ENCODE measurements at places on chromosomes 6 and 20. TPM values are rescaled to one million over a fixed set of nuclear protein-coding genes. Genes with fewer than 3 reads are reported as not detected.

DNA sequence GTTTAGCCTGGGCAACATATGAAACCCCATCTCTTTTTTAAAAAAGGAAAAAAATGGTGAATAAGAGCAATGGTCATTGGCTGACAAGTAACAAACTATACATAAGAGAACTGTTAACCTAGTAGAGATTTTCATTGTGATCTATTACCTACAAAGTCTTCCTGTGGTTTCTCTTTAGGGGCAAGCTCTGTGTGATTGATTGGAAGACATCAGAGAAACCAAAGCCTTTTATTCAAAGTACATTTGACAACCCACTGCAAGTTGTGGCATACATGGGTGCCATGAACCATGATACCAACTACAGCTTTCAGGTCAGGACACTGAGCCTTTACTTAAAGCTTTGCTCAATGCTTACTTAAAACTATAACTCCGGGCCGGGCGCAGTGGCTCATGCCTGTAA lies 19.2 kb downstream of the MGME1 start:
- DNase-seq: no peak

DNA sequence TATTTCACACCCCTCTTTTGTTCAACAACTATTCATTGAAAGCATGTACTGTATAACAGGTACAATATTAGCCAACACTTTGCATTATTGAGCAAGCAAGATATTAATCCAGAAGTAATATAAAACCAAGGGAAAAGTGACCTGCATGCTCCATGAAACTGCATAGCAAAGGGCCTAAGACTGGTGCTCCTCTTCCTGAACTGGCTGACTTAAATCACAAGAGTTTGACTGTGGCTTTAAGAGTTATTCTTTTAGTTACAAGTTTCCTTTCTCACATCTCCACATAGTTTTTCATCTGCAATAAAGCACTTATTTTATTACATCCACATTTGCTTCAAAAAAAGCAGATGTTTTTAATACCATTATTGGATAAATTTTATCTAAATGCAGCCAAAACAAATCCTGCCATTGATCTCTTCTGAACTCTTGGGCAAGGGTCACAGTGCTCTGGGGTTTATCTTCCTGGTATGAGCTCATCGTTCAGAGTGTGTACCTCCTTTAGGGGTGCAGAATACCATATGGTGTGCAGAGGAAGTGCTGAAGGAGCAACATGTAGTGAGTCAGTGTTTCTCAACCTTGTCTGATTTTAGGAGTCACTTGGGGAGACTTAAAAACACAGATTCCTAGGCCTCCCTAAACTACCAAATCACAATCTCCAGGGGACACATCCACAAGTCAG lies 1225.9 kb upstream of the MAP3K7 start:
- DNase-seq: no peak

DNA sequence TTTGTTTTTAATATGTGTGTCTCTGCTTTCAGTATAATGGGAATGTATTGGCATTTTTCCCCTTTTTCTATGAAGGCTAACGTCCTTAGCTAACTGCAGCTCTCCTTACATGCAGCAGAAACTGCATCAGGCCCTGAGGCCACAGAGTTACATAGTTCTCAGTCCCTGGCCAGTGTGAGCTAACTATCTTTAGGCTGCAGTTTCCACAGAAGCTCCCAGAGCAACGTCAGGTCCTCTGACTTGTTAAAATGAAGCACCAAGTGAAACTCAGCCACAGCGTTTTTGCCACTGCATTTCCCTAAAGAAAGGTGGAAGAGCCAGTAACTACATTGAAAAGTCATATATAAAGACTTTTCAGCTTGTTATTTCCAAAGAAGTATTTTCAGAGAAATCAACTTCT lies 244.7 kb downstream of the CBLN4 start:
- no peak for DNase-seq

DNA sequence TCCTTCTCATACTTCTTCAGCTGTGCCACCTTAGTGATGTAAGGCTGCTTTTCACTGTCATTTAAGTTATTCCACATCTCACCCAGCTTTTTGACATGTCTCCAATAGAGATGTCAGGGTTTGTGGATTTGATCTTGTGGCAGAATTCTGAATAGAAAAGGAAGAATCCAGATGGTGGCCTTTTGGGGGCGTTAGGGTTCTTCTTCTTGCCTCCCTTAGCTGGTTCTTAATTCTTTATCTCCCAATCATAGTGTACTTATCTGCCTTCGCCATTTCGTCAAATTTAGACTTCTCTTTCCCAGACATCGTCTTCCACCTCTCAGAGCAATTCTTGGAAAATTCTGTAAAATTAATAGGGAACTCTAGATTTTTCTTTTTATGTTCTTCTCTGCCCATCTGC lies 422.9 kb downstream of the GJA1 start:
- DNase-seq: peak; percentile 13

DNA sequence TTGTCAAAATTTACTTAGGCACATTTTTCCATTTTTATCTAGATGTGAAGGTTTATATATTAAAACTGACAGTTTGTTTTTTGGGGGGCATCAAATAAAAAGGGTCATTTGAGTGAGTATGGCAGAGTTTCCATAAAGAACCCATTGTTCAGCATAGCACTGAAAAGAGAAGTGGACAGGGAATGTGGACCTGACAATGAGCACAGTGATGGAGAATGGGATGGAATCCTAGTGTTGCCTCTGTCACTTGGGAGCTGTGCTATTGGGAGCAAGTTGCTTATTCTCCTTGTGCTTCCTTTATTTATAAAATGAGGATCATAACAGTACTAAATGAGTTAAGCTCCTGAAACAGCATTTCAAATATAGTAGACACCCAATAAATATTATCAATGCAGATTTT lies 130.7 kb upstream of the SIM1 start:
- DNase-seq: peak; percentile 26

GRCh38 chr20:41057999-41058673 lies 29.5 kb downstream of the TOP1 start:
- no peak for DNase-seq

GRCh38 chr20:63858393-63859165 lies 2.7 kb upstream of the ABHD16B start:
- peak; percentile 22 for DNase-seq

DNA sequence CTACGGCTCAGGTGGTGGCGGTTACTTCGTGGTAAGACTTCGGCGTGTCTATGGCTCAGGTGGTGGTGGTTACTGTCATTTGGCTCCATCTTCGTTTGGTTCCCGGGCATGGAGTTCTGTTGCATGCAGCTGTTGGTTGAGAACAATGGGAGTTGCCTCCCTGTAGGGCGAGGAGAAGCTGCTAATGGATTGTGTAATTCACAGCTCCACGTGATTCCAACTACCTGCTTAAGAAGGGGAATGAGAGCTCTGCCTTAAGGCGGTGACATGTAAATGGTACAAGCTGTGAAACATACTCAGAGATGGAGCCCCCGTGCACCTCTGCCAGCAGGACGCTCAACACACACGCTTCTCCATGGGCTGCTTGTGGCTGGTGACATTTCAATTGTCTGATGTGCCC lies 12.4 kb upstream of the DACT2 start:
- DNase-seq: no peak

DNA sequence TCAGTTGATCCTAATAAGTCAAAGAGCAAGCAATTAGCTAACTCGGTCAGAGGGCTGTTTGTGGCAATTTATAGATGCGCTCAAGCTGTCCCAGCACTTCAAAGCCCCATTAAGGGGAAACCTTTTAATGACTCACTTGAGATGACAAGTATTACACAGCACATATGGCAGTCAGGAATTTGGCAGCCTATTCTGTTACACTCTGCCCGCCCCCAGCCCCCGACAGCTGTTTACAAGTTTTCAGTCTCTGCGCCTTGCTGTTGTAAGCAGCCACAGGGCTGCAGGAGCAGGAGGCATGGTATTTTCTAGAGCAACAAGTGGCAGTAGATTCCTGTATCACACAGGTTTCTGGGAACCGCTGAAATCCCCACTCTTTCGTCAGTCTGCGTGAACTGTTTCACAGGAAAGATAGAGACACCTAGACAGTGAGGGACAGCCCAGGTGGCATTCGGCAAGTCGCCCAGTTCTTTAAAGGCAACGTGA lies 263.0 kb downstream of the FOXC1 start:
- DNase-seq: no peak

- DNase-seq: no peak
Measured at GRCh38 chr20:36255445-36255844, 19.2 kb downstream of the AAR2 start.

DNA sequence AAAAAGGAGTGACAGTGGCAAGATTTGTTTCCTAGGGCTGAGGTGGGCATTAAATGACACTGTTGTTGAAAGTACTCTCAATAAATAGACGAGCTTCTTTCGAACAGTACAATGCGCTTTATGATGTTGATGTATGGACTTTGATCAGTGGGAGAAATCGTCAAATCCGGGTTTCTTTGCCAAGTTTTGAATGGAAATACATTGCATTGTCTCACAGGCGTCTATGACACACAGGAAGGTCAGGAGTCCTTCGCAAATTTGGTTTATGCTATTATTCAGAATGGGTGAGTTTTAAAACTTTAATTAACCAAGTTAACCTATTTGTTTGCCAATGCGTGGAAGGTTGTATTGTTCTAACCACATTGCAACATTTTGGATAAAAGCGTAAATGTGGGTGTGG lies 547.3 kb upstream of the SLC35B3 start:
- DNase-seq: peak; percentile 61

DNA sequence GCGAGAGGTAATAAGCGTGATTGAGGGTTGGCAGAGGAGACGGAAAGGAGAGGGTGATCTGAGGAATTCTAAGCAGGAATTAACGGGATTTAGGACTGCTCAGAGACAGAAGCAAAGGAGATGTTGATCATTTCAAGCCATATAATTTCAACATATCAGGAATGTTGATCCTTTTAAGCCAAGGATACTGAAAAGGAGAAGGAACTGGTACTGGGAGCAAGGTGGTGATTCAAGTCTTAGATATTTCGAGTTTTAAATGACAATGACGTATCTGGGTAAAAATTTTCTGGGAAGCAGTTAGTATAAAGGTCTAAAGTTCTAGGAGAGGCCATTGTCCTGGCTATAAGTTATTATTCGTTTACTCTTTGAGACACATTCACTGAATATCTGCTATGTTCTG lies 91.3 kb upstream of the OGFRL1 start:
- DNase-seq: no peak

- DNase-seq: no peak
Measured at GRCh38 chr6:49646130-49646824, 9.6 kb upstream of the RHAG start.

- no peak for DNase-seq
Measured at GRCh38 chr20:16378712-16379370, 194.4 kb downstream of the KIF16B start.

DNA sequence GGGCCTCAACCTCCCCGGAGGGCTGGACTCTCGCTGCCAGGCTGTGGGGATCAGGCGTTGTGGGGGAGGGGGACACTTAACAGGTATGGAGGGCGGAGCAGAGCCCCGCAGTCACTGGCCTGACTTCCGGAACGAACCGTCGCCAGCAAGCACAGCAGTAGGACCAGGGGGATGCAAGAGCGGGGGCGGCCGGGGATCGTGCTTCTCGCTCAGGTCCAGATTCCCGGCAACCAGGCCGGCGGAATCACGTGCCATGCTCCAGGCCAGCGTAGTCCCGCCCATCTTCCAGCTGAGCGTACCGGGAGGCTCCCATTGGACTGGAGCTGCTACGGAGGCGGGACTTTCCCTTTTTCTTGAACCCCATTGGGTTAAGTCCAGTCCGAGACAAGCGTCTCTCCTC lies 10.0 kb upstream of the POU5F1 start:
- no peak for DNase-seq

DNA sequence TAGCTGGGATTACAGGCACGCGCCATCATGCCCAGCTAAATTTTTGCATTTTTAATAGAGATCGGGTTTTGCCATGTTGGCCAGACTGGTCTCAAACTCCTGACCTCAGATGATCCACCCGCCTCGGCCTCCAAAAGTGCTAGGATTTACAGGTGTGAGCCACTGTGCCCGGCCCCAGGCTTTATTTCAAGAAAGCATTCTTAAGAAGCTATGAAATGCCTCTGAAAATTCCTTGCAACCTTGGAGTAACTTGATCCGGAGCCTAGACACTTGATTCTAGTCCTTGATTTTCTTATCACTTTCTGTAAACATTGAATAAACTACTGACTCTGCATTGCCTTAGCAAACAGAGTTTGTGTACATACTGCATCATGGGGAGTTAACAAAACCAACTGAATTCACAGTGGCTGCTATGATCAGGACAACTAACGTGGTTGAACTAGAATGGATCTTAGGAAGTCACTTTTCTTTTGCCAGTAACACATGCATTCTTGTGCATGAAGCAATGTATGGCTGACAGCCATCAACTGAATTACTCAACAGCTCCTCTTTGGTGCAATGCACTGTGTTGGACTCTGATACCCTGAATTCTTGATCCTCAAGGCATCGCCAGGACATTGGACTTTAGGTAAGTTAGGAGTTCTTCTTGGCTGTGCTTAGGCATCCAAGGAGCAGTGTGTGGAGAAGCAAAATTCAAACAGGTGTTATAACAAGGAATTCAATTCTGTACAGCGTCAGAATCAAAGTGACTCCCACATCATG lies 102.8 kb upstream of the TMEM170B start:
- DNase-seq: no peak

- peak; percentile 49 for DNase-seq
Measured at GRCh38 chr6:79630883-79631692, at the start of gene SH3BGRL2. Gene SH3BGRL2, plus strand, starts transcription at chr6:79631329. Its CDS starts 133 bp downstream, at chr6:79631462.

DNA sequence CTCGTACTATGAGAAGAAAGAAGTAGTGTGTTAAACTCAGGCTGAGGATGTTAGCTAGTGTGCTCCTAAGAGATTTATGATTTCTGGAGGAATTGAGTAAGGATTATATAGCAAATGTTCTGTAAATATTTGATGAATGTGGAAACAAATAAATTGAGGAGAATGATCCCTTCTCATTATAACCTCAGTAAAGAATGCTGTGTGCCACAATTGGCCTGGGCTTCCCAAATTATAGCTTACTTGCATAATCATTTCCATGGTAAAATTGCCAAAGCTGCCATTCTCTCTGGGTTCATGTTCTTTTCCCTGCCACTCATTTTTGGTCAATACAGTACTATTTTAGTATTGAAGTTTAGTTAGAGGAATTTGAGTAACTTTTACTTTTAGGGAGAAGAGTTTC lies 128.5 kb downstream of the FLRT3 start:
- DNase-seq: no peak

SLC17A1 gene
- total RNA-seq: not detected

SPEF1 gene
- not detected for total RNA-seq

PTCHD4 gene
- total RNA-seq: 8.4 TPM

CST4 gene
- not detected for total RNA-seq

BPIFB2 gene
- not detected for total RNA-seq

NMBR gene
- total RNA-seq: not detected

TREM2 gene
- total RNA-seq: not detected

PRSS16 gene
- total RNA-seq: 5.2 TPM

BPI gene
- total RNA-seq: not detected

ZNF133 gene
- total RNA-seq: 19.2 TPM

CDH26 gene
- total RNA-seq: 0.27 TPM

CST11 gene
- total RNA-seq: not detected

TPD52L1 gene
- total RNA-seq: 54.5 TPM

RBM24 gene
- 7.9 TPM for total RNA-seq

PRICKLE4 gene
- not detected for total RNA-seq

RIMS1 gene
- not detected for total RNA-seq

TFAP2A gene
- 24.6 TPM for total RNA-seq

ABHD12 gene
- total RNA-seq: 56.7 TPM

PI16 gene
- total RNA-seq: not detected
